ENCODE measurements at places on chromosomes 5 and 9.

DNA sequence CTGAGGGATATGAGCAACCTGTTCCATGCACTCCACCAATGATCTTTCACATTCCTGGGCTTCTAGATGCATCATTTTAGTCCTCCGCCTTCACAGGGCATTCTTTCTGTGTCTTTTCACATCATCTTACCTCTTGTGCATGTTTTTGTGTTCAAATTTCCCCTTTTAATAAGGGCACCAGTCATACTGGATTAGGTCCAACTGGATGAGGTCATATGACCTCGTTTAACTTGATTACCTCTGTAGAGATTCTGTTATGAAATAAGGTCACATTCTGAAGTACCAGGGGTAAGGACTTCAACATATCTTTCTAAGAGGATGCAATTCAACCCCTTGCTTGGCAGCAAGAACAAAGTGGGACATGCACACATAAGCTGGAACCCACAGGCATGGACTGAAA, 335.3 kb upstream of the TLE4 start:
- DNase-seq = no peak

DNA sequence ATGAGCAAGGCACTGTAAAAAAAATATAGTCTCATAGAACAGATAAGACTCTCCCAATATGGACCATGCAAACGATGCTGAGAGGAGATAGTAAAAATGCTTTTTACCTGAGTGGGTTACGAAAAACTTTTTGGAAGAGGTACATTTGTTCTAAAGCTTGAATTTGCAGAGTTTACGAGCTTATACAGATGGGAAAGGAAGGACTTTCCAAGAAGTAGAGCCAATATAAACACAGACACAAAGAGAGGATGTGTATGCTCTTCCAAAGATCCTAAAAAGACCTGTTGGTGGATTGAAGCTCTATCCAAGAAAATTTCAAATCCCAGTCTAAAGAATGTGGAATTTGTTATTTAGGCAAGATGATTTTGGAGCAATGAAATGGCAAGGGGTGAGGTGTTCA, 127.1 kb upstream of the SLCO6A1 start:
- DNase-seq = peak; percentile 59

- DNase-seq = peak; percentile 84
These were observed 156.0 kb upstream of the MAST4 start for GRCh38 chr5:66440202-66440680.

- DNase-seq = no peak
These were observed 41.8 kb downstream of the CSF2 start for GRCh38 chr5:132115375-132115774.

DNA sequence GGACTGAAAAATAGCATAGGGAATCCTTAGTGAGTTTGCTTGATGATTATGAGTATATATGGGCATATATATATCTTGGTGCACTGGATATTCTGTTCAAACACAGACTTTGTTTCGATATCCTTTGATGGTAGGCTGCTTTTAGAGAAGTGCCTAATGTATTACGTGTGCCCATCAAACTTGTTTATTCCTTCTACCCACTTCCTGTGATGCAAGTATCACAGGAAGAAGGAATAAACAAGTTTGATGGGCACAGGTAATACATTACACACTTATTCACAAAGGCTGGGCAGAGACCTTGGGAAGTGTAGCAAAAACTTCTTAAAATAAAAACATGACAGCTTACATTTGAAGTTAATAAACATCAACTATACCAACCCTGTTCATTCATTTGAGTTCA, 364.2 kb downstream of the CHSY3 start:
- DNase-seq = no peak

DNA sequence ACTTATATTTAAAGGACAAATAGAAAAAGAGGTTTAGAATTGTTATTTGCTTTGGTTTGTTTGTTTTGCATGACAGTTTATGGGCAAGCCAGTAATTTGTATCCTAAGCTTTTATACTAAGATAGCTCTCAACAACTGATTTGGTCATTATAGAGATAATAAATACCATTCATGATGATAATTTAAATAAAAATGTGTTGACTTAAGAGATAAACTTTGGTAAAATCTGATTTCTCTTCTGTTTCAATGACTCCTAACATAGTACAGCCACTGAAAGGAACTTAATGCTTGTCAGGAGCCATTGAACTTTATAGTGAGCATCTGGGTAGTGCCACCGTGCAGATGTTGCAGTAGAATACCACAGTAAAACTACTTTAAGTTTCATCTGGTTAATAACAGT, 160.7 kb upstream of the ACOT12 start:
- no peak for DNase-seq

- peak; percentile 43 for DNase-seq
These were observed 53.5 kb upstream of the GRIN3A start for GRCh38 chr9:101791938-101792337.

GRCh38 chr9:99579964-99580363, 241.7 kb upstream of the NR4A3 start:
- peak; percentile 28 for DNase-seq

- peak; percentile 63 for DNase-seq
These were observed 17.7 kb upstream of the UBAC1 start for GRCh38 chr9:135978642-135979546.

DNA sequence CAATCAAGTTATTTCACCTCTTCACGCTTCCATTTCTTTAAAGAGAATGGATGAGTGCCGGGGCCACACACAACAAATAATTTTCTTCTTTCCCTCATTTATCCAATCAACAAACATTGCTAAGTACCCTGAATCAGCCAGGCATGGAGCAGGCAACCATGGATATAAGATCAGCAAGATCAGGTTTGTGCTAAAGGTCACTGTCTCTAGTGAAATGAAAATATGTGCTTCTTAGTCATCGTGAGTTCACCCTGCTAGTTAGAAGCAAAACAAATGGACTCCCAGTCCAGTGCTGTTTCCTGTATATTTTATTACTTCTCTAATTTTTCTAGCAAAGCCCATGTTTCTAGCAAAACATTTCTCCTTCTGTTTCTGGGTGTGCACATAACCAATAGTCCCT, 629.2 kb downstream of the BNC2 start:
- no peak for DNase-seq

- no peak for DNase-seq
These were observed 835 bp downstream of the SRA1 start for GRCh38 chr5:140556438-140556837.

DNA sequence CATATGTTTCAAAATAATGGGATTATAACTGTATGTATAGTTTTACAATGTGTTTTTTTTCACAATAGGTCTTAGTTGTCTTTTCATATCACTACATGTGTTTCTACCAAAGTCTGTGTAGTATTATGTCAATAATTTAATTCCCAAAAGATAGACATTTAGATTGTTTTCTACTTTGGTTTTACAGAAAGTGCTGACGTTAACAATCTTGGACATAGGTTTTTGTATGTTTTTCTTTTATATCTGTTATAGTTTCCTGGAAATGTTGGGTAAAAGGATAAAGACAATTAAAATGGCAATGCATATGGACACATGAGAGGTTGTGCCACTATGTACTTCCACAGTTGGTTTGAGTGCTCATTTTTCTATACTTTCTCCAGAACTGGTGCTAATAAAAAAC, 15.2 kb downstream of the TMEFF1 start:
- DNase-seq = no peak

DNA sequence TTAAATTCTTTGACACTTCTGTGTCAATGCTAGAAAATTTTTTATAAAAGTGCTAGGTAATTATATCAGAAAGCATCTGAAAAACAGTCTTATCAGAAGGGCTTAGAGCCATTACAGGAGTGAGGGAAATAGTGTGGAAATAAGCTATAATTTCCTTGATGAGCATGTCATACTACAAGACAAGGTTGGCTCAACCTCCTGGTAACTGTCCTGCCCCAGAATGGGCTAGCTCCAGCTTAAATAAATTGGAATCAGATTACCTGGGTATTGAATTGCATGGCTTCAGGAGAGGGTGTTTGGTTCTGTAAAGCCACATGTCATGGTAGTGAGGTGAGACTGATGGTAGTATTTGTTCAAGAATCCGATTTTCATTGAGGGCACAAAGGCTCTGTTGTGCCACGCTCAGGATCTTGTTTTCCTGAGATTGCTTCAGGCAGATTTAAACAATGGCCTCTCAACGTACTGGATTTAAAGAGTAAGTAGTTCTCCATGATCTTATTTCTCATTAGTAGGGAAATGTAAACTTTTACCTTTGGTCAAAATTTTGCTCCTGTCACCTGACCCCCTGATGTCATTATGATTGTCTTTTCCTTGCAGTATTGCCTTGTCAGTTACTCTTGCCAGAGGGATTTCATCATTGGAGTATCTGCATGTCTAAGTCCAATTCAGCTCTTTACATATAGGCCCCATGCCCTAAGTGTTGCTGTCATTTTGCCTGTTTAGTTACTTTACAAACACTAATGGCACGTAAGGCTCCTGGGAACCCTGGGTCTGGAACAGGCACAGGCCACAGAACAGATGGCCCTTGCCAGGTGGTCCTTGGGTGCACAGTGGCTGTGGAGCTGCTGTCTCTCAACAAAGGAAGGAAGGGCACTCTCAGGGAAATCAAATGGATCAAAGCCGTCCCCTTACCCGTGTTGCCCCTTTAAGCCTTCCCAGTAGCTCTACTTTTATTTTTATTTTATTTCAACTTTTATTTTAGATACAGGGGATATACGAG, 21.3 kb downstream of the TRIO start:
- no peak for DNase-seq

DNA sequence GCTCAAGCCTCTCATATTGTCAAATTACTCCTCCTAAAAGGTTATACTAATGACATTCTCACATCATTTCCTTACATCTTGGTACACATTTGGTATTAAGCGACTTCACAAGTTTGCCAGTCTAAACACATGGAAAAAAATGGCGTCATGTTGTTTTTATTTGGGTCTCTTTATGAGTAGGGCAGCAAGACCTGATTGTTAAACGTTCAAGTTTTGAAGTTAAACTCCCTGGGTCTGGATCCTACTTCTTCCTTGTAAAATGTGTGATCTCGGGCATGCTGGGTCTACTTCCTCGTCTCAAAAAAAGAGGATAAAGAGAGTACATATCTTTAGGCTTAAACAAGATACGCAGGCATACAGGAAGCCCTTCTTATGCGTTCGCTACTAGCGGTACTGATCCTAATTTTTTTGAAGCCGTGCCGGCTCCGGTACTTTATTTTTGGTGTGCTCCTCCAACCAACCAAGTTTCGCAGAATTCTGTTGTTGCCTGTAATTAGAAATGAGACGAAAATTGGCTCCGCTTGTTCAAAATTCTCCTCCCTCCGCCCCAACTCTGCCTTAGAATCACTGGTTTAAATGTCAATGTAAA, 596 bp upstream of the CDC37L1 start:
- DNase-seq = peak; percentile 68

DNA sequence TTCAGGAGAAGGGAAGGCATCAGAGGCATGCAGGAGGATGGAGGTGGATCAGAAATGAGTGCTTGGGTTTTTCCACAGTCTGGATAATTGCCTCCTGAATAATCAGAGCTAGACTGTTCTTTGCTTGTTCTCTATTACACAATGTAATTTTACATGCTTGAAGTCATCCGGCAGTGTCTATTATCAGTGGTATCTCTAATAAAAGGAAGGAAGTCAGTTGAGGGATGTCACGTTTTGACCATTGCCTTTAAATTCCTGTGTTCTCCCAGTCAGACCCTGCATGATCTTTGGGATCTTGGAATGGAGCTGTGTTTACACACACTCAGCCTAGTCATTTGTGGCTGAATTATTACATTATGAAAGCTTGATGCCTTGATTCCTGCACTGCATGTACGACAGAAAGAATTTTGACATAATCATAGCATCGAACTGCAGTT, 91.0 kb downstream of the PDE8B start:
- no peak for DNase-seq

GRCh38 chr9:126703002-126703865, 89.5 kb downstream of the LMX1B start:
- DNase-seq = peak; percentile 0

- DNase-seq = no peak
These were observed 3.5 kb downstream of the EPB41L4A start for GRCh38 chr5:112415552-112415951.
